Activated T-helper 1 cell treated with anti-CD3 and anti-CD28 coated beads, Interleukin-12 subunit alpha, Interleukin-12 subunit beta, Interleukin-2, Interleukin-4 antibody, amounts not matched to agents 30 ng/mL and 10 ng/mL and 1 ng/mL, durations not matched to agents 14 hours and 24 hours and 36 hours (primary cell): ENCODE measurements at places on chromosomes 7 and 10. TPM values are rescaled to one million over a fixed set of nuclear protein-coding genes. Genes with fewer than 3 reads are reported as not detected.

- no peak for DNase-seq
- peaks cover 5% of the 10 kb centered on the region for H3K27me3 ChIP-seq
- no peaks in the 10 kb centered on the region for H3K4me1 ChIP-seq
- no peaks in the 10 kb centered on the region for H3K36me3 ChIP-seq
Measured at GRCh38 chr7:30829471-30829870, 58.3 kb downstream of the MINDY4 start.

- no peaks in the 10 kb centered on the region for H3K4me1 ChIP-seq
- H3K4me3 ChIP-seq, result no peak overlapping the region
- no peak for DNase-seq
- no peak overlapping the region for H3K27ac ChIP-seq
Measured at GRCh38 chr7:81120111-81120510, 201.3 kb upstream of the SEMA3C start.

- no peak for DNase-seq
- no peaks in the 10 kb centered on the region for H3K36me3 ChIP-seq
- no peaks in the 10 kb centered on the region for H3K4me1 ChIP-seq
- no peak overlapping the region for H3K27ac ChIP-seq
- H3K4me3 ChIP-seq, result no peak overlapping the region
Measured at GRCh38 chr10:115992236-115992986, 280.6 kb downstream of the GFRA1 start.

DNA sequence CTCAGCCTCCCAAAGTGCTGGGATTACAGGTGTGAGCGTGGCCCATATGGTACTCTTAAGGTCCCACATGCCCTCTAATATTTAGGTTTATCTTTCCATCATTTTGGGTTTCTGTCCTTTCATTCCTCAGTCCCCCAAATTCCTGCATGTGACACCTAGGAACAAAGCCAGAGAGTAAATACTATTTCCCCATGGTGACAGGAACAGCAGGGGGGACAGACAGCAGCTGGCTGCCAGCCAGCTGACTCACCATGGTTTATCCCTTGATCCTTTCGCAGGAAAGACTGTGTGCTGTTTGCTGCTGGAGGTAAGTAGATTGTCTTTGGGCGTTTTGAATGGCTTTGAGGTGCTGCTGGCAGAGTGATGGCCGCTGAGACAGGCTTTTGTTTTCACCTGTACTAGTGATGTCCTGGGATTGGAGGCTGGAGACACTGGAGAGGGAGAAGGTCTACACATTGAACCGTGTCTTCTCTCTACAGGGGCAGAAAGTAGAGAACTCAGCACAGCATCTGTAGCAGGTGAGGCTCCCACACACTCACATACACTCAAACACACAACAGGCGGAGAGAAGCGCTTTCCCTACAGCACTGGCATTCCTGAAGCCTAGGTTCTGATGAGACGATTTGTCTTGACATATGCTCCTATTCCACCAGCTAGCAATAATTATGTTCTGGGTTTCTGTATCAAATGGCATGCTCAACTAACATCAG, 83.7 kb upstream of the EFCAB10 start:
- DNase-seq, result no peak
- no peaks in the 10 kb centered on the region for H3K4me1 ChIP-seq
- peaks cover 28% of the 10 kb centered on the region for H3K36me3 ChIP-seq
- H3K27ac ChIP-seq, result no peak overlapping the region
- H3K27me3 ChIP-seq, result no peaks in the 10 kb centered on the region

Gene TET1
- 0.71 and 0.73 TPM in 2 replicates for total RNA-seq

Gene IL6
- total RNA-seq, result 0.32 and 0.54 TPM in 2 replicates

Gene ZNF248
- 7.7 and 7.9 TPM in 2 replicates for total RNA-seq
